Left ventricle myocardium superior (tissue), 1 donor: ENCODE measurements at places on chromosomes 2 and 18. TPM values are rescaled to one million over a fixed set of nuclear protein-coding genes. Genes with fewer than 3 reads are reported as not detected.

DNA sequence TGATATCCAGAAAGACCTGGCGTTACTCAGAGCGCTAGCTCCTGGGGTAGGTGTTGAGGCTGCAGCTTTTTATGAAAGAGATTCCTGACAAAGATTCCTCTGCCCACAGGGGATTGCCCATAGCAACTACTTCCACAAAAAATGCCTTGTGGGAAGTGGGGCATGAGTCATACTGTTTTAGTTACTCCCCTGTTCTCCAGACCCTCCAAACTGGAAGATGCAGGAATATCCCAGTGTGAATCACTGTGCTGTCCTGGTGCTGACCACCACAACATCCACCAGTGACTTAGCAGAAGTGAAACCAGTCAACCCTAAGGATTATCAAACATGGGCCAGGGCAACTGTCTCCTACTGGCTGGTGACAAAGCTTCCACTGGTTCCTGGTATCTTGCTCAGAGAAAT, 61.8 kb downstream of the CDH2 start:
- no peak for DNase-seq

- DNase-seq = no peak
Observed at GRCh38 chr2:136394136-136395060, 276.4 kb upstream of the CXCR4 start.

GRCh38 chr2:8534729-8535468, 147.0 kb upstream of the ID2 start:
- peak; percentile 86 for DNase-seq

DNA sequence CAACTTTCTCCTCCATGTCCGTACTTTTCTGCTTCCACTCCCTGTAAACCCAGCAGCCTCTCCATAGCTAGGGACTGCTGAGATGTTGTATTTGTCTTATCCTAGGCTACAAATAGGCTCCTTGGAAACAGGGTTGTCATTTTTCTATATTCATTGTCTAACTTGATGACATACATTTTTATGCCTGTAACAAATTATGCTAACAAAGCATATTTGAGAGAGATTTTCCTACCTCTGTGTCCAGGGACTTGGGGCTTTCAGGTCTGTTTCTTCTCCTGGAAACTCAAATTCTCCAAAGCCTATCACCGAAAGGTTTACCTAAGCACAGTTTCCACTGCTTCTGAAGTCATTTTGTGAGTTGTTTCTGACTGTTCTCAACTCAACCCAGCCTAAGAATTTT, 102.7 kb downstream of the UBE2E3 start:
- DNase-seq = no peak

GRCh38 chr2:174340400-174341292, 5.9 kb downstream of the SP9 start:
- DNase-seq = no peak

- peak; percentile 33 for DNase-seq
Observed at GRCh38 chr2:229852565-229852964, 69.2 kb downstream of the TRIP12 start.

- no peak for DNase-seq
Observed at GRCh38 chr18:23227726-23228070, 92.4 kb downstream of the CABLES1 start.

RAD51AP2 gene
- total RNA-seq = 0.10 TPM

UCN gene
- total RNA-seq = 0.55 TPM

UGT1A6 gene
- not detected for total RNA-seq

PRSS56 gene
- 0.15 TPM for total RNA-seq

RGPD4 gene
- 0.10 TPM for total RNA-seq

MARS2 gene
- 6.7 TPM for total RNA-seq

CRYGD gene
- total RNA-seq = not detected
